ENCODE measurements at places on chromosomes 1 and 21. TPM values are rescaled to one million over a fixed set of nuclear protein-coding genes. Genes with fewer than 3 reads are reported as not detected.

- H3K27ac ChIP-seq: no peak overlapping the region
- H3K36me3 ChIP-seq: no peaks in the 10 kb centered on the region
- no peak for DNase-seq
Observed at GRCh38 chr1:24254783-24255182, 64.4 kb upstream of the GRHL3 start.

DNA sequence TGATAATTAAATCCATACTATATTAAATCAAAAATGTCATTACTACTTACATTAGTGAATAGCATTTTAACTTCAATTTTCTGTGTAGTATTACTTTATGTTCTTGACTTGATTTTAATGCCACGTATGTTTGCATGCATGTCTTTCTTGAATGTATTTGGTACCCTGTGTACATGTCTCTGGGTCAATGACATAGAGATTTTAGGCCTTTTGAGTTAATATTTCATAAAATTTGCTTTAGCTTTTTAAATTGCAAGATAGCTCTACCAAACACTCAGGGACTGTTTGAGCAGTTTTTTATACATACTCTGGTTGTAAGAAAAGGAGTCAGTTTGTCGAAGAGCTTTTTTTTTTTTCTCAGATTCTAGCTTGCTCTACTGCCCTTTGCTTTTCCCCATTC lies 1.5 kb downstream of the MLLT11 start:
- DNase-seq: no peak
- no peak overlapping the region for H3K27ac ChIP-seq
- H3K4me3 ChIP-seq: no peak overlapping the region
- H3K4me1 ChIP-seq: peaks cover 7% of the 10 kb centered on the region
- H3K27me3 ChIP-seq: no peaks in the 10 kb centered on the region

DNA sequence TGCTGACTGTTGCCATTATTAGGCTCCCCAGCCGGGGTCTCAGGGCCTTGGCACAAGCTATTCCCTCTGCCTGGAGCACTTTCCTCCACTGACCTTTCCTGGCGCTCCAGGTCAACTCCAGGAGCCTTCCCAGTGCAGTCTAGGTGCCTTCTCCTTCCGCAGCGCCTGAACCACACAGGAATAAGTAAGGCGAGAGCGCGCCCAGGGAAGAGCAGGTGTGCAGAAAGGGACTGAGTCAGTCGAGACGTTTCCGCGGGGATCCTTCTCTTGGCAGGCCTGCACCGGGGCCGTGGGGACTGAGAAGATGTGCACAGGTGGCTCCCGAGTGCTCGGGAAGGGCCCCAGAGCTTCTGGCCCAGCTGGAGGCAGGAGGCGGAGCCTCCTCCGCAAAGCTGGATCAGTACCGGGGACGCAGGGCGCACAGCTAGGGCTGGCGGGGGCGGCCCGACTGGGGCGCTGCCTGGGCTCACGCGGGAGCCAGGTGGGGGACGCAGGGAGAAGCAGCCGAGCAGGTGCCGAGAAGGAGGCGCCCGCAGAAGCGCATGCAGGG lies 765 bp upstream of the BMP8A start:
- no peak for DNase-seq
- peaks cover 29% of the 10 kb centered on the region for H3K36me3 ChIP-seq
- H3K27me3 ChIP-seq: no peaks in the 10 kb centered on the region
- peaks cover 22% of the 10 kb centered on the region for H3K4me1 ChIP-seq

Gene LCA5L
- 1.9 TPM for total RNA-seq

GRCh38 chr1:158037008-158037865 lies 43.8 kb downstream of the KIRREL1 start:
- no peak overlapping the region for H3K4me3 ChIP-seq
- H3K27me3 ChIP-seq: no peaks in the 10 kb centered on the region
- peaks cover 28% of the 10 kb centered on the region for H3K4me1 ChIP-seq
- no peak for DNase-seq
- H3K36me3 ChIP-seq: no peaks in the 10 kb centered on the region
